ENCODE measurements at places on chromosomes 2 and 18.

- no peak for DNase-seq
These were observed 42.1 kb upstream of the SERTAD2 start for GRCh38 chr2:64695721-64696261.

- DNase-seq = no peak
These were observed 56.1 kb upstream of the C2orf15 start for GRCh38 chr2:99085421-99085820.

DNA sequence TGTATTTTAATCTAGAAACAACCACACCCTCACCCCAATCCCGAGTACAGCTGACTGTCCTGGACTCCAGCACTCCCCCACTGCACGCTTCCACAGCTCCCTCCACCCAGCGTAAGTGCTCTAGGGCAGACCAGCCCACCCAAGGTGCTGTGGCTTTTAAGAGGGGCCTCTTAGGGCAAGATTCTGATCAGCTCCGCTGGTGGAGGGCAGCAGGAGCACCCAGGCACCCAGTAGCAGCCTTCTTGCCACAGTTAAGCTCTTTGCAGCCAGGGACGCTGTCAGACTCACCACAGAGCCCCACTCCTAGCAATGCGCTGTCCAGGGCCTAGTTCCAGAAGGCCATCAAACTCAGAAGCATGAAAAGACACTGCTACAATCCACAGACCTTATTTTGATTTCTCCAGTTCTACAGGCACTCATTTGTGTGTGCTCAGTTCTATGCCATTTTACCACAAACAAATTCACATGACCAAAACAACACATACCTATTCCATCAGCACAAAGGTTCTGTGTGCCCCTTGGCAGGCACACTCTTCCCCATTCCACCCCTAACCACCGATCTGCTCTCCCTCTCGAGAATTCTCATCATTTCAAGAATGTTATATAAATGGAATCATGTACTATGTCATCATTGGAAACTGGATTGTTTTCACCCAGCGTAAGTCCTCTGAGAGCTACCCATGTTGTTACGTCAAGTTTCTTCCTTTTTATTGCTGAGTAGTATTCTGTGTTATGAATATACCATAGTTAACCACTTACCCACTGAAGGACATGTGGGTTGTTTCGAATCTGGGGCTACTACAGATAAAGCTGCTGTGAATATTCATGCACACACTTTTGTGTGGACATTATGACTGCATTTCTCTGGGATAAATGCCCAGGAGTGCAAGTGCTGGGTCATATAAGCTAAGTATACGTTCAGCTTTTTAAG, 40.4 kb downstream of the PTPN2 start:
- no peak for DNase-seq

DNA sequence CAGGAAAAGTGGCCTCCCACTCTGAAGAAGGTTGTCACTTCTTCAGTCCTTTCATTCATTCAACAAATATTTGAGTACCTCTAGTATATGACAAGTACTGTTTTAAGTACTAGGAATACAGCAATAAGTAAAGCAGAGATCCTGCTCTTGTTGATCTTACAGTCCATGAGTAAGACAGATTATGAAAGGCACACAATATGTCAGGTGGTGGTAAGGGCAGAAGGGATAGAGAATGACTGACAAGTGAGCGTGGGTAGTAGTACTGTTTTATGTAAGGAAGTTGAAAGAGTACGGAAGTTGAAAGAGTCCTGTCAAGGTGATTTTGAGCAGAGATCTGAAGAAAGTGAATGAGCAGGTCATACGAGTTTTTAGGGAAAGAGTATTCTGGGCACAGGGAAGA, 111.3 kb downstream of the GALNT1 start:
- DNase-seq = no peak

DNA sequence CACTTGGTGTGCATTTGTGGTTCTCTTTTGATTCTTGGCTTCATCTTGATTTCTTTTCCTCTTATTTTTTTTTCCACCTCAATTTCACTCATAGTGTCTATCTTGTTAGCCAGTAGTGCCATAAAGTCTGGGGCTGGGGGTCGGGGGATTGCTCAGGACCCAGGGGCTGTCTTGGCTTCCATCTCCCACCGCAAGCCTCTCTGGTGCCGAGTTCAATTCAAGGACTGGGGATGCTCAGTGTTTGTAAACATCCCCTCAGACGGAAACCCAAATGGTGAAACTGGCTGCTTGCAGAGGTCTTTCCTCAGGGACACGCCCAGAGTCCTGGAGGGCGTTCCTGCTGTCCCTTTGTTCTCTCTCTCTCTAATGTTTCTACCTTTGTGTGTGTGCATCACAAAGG, 173.3 kb downstream of the TWIST2 start:
- no peak for DNase-seq

GRCh38 chr2:199902486-199903110, 8.5 kb upstream of the C2orf69 start:
- no peak for DNase-seq

DNA sequence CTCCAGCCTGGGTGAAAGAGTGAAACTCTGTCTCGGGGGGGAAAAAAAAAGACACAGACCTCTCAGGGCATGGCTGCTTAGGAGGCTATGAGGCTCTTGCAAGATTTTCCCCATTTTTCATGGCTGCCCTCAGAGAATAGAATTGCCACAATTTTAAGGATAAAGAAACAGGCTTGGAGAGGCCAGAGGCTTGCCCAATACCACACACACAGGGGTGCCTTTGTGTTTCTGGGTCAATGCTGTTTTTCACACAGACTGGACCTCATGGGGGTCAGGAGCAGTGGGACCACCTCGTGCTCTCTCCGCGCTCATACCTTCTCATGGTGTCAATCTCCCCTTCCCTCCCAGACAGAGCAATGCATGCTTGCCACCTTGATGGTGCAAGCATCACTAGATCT, 65.4 kb upstream of the ST3GAL5 start:
- DNase-seq = no peak

Data from NCI-H2081 treated with DMSO at 0.1 percent for 48 hours (cell line).